Fibroblast of skin of right quadriceps (primary cell): ENCODE measurements at places on chromosomes 2 and 18.

DNA sequence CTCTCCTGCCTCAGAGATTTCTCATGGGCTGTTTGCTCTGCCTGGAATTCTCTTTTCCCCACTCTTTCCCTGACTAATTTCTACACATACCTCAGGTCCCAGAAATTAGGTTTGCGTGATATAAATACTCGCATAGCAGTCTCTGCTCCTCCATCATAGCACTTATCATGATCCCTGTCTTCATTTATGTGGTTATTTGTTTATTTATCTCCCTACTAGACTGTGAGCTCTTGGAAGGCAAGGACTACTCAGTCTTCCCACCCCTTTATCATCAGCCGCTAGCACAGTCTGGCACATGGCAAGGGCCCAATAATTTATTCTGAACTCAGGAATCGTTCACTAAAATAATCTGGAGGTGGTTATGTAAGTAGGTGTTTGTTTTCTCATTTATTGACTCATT, 79.3 kb downstream of the ADCYAP1 start:
- no peak for DNase-seq

DNA sequence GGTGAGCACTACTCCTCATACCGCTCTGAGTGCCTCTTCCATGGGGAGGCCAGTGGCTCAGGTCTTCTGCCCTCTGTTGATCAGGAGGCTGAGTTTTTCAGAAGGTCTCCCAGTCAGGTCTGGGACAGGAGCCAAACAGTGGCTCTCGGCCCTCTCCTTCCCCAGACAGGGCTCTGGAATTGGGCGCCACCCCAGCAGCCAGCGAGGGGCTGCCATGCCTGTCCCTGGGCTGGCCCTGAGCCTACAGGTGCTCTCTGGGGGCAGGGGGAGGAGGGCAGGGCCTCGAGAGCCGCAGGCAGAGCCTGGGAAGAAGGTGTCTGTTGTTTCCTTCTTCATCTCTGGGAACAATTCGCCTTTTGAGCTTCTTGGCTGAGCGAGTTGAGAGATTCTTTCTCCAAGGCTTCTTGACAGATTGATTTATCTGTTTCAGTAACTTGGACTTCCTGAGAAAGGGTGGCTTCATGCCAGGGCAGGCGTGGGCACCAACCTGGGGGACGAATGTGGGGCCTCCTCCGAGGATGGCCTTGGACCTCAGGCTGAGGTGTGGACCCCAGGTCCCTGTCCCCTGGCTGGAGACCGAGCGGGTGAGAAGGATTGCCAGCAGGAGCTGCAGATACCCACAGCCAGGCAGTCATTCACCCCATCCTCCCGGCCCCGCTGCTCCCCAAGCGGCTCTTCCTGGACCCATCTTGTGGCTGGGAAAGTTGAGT, 64.7 kb upstream of the GLI2 start:
- DNase-seq: no peak

- DNase-seq: peak; percentile 45
Measured at GRCh38 chr2:197556456-197556855, 40.6 kb downstream of the MOB4 start.

DNA sequence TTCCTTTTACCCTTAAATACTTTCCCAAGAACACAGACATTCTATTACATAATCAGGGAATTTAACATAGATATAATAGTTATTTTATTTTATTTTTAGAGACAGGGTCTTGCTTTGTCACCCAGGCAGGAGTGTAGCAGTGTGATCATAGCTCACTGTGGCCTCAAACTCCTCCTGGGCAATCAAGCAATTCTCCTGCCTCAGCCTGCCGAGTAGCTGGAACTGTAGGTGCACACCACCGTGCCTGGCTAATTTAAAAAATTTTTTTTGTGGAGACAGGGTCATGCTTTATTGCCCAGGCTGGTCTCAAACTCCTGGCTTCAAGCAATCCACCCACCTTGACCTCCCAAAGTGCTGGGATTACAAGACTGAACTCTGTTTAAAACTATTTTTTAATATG, 45.6 kb downstream of the SLC4A1AP start:
- no peak for DNase-seq

DNA sequence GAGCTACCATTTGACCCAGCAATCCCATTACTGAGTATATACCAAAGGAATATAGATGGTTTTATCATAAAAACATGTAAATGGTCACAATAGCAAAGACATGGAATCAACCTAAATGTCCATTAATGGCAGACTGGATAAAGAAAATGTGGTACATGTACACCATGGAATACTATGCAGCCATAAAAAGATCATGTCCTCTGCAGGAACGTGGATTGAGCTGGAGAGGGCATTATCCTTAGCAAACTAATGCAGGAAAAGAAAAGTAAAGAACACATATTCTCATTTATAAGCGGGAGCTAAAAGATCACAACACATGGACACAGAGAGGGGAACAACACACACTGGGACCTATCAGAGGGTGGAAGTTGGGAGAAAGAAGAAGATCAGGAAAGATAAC, 22.9 kb downstream of the SLC38A11 start:
- DNase-seq: no peak

DNA sequence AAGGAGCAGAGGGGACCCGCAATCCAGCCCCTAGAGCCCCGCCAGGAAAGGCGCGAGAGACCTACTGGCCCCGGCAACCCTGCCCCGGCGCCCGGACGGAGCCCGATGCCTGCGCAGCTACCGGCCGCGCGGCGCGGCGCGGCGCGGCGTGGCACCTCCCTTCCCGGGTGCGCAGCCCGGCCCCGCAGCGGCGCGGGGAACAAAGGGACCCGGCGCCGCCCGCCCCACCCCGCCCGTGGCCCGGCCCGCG, 307 bp downstream of the CDH2 start:
- no peak for DNase-seq

DNA sequence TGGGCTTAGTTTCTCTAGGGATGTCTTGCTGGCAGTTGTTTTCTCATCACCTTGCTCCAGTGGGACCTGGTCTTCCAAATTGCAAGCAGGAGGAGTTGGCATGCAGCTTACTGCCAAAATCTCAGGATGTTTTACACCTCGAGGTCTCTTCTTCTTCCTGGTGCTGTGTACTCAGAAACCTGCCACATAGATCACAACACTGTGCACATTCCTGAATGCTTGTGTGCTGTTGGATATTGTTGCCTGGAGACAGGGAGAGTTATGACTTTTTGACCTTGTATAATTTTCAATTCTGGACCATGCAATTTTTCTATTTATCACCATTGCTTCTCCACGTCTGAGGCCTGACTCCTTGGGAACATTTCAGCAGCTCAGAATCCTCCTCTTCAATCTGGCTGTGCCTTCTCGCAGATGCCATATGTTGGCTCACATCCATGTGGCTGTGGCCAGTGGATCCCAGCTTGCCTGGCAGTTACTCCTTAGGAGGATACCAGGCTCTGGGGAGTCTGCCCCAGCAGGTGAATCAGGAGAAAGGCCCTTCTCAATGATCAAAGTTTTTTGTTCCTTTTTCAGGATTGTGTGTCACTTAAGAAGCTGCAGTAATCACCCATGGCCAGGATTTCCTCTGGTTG, 489.3 kb downstream of the TSN start:
- no peak for DNase-seq

DNA sequence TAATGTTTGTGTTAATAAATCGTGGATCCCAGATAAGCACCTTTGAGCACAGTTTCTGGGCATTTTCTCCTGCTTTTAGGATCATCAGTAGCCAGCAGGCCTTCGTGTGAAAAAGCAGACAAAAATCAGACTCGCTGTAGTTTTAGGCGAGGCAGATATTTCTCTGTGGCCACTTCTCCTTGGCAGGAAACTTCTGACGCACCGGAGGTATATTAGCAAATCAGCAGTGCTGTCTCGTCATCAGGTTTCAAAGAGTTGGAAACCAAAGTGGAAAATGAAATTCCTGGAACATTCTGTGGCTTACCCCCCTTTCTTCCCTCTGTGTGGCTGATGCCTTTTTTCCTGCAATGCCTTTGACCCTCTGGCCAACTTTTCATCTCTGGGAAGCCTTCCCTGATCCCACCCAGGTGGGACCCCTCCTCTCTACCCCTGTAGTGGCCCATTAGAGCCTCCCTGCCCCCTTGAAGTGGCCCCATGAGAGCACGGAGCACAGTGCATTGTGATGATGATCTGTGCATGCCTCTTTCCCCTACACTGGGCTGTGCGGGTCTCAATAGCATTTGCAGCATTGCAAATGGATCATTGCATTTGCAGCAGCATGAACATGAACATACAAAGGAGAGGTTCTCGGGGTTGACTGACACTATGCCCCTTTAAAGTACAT, 93.3 kb downstream of the RNF144A start:
- DNase-seq: peak; percentile 94

DNA sequence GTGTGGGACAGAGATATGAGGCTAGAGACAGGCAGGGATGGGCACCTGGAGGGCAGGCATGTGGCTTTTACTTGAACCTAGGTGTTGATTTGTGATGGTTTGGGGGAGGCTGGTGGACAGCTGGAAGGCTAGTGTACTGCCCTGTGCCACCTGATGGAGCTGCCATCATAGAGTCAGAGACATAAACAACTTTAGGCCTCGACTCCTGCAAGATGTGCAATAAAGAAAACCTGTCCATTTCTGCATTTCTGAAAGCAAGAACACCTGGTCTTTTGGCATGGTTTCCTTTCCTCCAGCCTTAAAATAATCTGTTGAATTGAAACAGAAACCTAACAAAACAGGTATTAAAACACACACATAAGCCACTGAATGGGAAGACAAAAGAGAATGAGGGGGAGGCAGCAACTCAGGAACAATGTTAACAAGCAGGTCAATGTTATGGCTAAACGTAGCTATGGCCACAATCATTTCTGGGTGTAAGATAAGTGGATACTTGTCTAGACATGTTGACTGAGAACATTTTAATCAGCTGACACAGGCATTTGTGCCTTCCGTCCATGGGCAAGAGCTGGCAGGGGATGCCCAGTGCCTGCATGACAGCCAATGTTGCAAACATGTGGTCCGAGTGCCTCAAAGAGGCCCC, 87.8 kb downstream of the KCTD1 start:
- no peak for DNase-seq

DNA sequence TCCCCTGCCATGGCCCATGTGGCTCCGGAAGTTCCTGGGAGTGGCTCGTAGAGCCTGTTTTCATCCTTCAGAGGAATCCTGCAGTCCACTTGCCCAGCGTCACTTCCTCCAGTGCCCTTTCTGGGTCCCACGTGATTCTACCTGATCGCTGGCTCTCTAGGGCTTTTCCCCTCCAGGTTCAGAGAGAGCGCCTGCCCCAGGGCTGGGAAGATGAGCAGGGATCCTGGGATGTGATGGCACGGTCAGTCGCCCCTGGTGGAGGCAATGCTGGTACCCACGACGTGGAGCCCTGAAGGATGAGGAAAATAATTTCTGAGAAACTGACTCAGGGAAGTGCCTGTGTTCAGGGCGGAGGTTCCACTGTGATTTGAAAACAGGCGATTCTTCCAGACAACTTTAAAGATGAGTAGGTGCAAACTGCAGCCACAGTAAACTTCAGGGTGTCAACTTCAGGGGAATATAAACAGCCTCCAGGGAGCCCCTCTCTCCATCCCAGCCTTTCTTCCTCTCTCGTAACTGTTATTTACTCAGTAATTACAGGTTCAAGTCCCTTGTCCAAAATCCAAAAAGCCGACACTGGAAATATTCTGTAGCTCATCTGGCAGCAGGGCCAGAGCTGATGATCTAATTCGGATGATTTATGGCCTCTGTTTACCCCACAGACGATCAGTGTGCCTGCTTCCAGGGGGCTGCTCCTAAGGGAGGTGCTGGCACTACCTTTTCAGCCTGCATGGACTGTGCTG, 105.9 kb downstream of the AGAP1 start:
- no peak for DNase-seq

- DNase-seq: no peak
Measured at GRCh38 chr18:23998820-23999219, 15.7 kb upstream of the TTC39C start.

DNA sequence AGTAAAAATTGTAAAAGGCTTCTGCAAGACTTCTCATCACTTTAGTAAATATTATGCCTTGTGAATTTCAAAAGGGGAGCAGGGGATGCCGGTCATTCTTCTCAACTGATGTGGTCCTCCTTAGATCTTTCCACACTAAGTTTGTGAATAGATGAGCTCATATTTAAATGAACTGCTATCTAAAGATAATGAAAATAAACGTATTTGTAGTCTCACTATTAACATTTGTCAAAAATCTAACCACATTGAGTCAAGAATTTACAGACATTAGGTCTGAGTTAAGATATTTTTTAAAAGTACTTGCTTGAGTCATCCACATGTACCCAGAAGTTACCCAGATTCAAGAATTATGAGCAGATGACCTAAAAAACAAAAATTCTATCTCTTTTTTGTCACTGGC, 6.5 kb downstream of the PRPF40A start:
- peak; percentile 5 for DNase-seq

DNA sequence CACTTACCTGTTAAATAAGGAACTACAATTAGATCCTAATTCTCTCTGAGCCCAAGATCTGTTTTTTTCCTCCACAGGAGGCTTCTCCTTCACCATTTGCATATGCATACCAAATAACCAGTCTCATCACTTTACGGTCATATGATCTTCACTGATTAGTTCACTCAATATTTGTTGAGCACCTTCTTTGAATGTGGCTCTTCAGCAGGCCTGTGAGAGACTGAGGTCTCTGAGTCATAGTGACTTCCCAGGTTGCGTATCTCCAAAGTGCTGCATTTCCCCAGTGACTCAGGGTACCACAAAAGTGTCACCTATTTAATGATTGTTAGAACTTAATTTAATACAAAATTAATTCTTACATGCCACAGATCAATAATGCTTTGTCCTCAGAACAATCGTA, 108.8 kb upstream of the TRIB2 start:
- peak; percentile 56 for DNase-seq

- peak; percentile 47 for DNase-seq
Measured at GRCh38 chr2:172460780-172461201, 33.4 kb downstream of the ITGA6 start.

DNA sequence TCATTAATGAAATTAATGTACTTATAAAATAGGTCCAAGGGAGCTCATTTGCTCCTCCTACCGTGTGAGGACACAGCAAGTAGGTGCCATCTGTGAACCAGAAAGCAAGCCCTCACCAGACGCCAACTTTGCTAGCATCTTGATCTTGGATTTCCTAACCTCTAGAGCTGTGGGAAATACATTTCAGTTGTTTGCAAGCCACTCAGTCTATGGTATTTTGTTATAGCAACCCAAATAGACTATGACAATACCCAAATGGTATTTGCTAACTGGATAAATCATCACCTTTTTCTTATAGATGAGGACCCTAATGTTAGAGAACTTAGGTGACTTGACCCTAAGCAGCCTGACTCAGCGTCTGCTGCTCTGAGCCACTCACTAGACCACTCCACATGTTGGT, 379.6 kb downstream of the HRH4 start:
- peak; percentile 67 for DNase-seq
